ENCODE measurements at places on chromosomes 2 and 18.

GRCh38 chr2:84911135-84911678 lies 5.8 kb downstream of the TMSB10 start:
- DNase-seq, result no peak

DNA sequence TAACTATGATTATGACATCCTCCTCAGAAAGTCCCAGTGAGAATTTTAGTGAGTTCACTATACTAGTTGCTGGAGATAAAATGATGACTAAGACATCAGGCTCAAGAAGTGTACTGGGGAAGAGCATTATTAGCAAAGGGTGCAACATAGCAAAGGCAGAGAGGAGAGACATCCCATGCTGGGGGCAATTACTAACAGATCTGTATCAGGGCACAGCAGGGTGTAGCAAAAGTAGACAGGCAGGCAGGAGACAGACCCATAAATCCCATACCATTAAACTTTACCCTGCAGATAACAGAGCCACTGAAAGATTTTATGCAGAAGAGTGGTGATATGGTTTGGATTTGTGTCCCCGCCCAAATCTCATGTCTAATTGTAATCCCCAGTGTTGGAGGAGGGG lies 161.7 kb downstream of the SP3 start:
- no peak for DNase-seq

- no peak for DNase-seq
Observed at GRCh38 chr2:200155652-200156051, 150.8 kb upstream of the SPATS2L start.

- DNase-seq, result no peak
Observed at GRCh38 chr2:109726379-109727270, 67.5 kb upstream of the RGPD5 start.

DNA sequence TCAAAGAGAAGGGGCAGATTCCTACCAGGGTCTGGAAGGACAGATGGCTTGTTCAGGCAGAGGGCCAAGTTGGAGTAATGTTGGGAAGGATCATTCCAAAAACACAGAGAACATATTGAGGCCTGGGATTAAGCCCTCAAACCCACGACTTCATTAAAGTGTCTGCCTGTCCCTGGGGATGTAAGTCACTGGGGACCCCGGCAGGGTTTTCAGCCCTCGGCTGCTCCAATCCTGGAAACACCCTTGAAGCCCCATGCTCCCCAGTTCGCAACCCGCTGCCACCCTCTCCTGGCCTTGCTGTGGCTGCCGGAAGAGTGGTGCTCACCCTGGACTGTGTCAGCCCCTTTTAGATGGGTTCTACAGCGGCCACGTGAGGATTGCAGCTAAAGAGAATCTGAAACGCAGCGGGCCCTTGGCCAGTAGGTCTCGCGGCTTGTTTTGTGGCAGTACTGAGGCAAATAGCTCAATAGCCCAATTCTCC lies 79.9 kb downstream of the EPAS1 start:
- DNase-seq, result no peak

GRCh38 chr2:104790100-104790811 lies 63.7 kb upstream of the POU3F3 start:
- DNase-seq, result peak; percentile 36

DNA sequence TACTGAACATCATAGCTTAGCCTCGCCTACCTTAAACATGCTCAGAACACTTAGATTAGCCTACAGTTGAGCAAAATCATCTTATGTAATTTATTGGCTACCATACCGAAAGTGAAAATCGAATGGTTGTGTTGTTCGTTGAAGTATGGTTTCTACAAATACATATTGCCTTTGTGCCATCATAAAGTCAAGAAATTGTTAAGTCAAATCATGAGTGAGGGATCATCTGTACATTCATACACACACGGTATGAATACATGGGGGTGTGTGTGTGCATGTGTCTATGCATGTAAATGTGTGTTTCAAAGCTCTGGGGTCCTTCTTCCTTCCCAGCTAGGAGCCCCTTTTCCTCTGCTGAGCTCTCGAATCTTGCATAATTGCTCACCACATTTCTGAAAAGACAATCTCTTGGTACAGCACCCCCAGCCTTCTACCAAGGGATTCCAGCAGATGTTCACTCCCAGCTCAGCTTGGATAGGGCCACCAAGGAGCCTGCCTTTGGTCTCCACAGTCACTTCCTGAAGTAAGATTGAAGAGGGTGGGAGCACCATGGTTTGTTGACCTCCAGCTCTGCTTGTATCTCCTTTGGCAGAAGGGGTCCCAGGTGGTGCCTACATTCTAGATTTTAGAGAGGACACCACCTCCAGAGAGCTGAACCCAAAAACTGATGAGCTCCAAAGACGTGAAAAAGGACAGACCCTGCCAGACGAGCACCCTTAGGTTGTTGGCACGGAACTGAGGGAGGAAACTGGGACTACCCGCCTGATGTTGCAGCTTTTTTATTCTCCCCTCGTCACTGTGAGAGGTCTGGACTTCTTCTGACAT lies 33.2 kb upstream of the CYP1B1 start:
- no peak for DNase-seq

DNA sequence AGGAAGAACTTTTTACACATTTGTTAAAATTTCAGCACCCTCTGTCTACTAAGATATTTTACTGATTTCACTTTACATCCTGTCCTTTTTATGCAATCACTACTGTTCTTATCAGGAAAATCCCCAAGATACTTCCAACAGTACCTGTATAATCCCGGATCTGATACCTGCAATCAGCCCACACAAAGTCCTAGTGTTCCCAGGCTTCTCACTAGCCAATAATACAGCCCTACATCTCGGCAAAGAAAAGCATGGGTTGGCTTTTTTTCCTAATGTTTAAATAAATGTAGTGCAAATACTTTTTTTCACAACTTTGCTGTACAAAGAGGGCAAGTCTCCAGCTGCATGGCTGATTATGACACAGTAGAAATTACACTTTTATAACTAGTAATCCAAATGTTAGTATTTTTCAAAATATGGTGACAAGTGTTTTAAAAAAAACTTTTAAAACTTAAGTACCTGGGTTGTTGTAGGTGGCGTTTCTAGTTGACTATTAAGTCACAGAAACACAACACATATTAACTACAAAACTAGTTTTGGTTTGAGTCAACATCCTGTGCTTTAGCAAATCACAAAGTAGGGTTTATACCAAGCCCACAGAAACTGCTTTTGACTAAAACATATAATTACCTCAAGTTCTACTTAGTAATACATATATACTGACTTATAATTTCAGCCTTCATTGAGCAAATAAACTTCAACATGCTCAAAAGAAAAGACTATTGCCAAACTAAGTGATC lies 19.5 kb downstream of the CNOT11 start:
- DNase-seq, result no peak

GRCh38 chr2:79512442-79513401 lies at the start of gene CTNNA2:
Gene CTNNA2 (plus strand): TSS chr2:79513051.
- no peak for DNase-seq

GRCh38 chr2:8296306-8296705 lies 385.6 kb upstream of the ID2 start:
- no peak for DNase-seq

DNA sequence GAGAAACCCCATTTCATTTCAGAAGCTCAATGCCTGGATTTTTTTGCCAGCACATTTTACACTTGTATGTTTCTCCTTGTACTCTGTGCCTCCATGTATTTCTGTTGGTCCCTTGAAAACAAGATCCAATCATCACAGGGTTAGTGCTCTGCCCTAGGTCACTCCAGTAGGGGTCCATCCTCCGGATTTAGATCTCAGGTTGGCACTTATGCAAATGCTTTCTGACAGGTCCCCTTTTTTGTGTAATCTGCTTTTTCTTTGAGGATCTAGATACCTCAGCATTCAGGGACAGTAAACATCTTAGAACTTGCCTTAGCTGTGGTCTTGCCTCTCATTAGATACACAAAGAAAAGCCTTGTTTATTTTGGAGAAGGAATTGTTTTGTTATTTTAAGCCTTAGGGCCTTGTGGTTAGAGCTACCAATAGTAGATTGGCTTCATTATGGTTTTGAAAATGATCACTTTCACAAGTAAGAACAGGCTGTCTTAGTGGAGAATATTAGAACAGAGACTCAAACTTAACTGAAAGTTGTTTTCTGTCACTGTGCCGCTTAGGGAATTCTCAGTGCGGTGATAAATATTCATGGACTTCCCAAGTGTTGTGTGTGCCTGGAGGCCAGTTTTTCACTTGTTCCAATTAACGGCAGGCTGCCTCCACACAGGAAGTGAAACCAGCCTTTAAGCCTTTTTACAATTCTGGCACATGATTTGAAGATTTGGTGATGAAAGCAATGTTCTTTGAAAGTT lies 7.8 kb downstream of the MERTK start:
- no peak for DNase-seq

DNA sequence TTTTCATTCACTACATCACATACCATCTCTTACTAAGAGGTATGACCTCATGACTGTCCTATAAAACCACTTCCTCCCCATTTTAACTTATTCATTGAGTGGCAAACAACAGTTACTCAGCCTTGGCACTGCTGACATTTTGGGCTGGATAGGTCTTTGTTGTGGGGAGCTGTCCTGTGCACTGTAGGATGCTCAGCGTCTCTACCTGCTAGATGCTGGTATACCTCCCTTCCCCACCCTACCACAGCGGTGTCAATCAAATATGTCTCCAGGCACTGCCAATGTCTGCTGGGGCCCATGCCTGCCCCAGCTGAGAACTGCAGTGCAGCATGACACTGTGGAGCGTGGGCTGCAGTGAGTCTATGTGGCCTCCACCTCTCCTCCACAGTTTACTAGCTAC lies 76.3 kb upstream of the MGAT4A start:
- DNase-seq, result no peak

- peak; percentile 74 for DNase-seq
Observed at GRCh38 chr18:25503567-25504081, 151.7 kb upstream of the ZNF521 start.

GRCh38 chr2:152546230-152546837 lies 170.9 kb downstream of the PRPF40A start:
- no peak for DNase-seq

DNA sequence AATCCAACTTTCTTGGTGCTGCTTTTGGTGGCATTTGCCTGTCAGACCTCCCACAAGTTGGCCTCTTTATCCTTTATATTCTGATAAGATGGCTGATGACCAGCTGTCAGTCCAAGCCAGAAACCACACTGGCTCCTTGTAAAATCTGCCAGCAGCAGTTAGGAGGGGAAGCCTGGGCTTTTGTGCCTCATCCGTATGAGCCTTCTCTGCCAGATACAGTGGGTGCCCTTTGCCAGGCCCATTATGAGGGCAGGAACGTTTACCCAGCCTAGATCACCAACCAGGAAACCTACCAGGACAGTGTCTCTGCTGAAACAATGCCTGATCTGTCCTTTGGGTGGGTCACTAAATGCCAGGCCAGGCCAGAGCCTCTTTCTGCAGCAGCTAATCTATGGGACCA lies 202.9 kb upstream of the SP5 start:
- DNase-seq, result no peak

DNA sequence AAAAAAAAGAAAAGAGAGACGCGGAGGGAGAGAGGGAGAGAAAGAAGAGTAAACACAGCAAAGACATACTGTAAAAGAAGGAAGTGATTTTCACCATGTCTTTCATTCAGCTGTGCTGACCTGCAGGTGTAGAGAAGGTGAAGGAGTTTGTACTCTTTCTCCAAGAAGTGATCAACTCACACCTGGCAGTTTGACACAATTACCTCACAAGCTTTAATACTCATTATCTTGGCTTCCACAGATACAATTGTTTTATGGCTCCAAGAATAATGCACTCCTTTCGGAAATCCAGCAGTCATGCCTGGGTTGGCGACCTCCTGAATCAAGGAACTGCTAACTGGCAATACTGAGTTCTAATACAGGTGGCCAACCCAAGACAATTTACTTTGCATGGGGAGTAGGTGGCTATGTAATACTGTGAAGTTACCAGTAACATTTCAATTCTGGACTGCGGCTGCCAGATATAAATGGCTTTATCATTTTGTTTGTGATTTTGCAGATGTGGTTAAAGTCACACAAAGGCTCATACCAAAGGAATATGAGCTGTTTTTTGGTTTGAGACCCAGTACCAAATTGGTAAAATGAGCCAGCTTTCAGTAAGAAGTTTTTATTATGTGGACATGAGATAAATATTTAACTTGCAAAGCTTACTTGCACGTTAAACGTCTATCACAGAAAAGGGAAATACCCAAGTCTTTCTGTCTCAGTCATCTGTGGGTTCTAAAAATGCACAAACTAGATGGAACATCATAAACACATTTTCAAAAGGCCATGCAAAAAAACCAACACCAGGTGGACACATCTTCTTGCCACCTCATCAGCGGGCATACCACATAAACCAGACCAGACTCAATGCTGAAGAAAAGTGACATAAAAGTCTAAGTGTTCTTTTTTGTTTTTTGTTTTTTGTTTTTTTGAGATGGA lies 69.3 kb downstream of the NCKAP5 start:
- no peak for DNase-seq

GRCh38 chr2:166494140-166494624 lies at the start of gene SCN7A:
Gene SCN7A (minus strand): TSS chr2:166494249. CDS start chr2:166477696, 16,553 bp downstream.
- peak; percentile 53 for DNase-seq

- no peak for DNase-seq
Observed at GRCh38 chr2:75573145-75573878, 12.6 kb upstream of the EVA1A start.

DNA sequence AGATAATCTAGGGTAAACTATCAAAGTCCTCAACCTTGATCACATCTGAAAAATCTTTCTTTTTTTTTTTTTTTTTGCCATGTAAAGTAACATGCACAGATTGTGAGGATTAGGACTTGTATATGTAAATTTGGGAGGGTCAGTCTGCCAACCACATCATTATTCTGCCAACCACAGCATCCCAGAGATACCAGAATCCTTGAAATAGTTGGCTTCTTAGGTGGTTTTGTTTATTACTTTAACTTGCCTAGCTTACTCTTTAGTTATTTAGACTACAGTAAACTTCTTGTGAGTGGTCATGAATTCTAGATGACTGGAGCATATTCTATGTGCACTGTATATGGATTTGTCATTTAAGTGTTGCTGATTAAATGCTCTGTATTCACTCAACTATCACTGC lies 242.1 kb upstream of the RBMS1 start:
- no peak for DNase-seq

DNA sequence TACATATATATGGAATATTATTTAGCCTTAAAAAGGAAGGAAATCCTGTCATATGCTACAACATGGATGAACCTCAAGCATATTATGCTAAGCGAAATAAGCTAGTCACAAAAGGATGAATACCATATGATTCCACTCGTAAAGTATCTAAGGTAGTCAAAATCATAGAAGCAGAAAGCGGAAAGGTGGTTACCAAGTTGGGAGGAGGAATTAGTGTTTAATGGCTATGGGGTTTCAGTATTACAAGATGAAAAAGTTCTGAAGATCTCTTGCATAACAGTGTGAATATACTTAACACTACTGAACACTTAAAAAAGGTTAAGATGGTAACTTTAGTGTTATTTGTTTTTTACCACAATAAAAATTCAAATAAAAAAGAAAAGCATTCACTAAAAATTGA lies 99.0 kb downstream of the MGAT5 start:
- DNase-seq, result no peak
